ENCODE measurements at places on chromosomes 12 and 14. TPM values are rescaled to one million over a fixed set of nuclear protein-coding genes. Genes with fewer than 3 reads are reported as not detected.

The NKX2-1 gene
- not detected for total RNA-seq

DNA sequence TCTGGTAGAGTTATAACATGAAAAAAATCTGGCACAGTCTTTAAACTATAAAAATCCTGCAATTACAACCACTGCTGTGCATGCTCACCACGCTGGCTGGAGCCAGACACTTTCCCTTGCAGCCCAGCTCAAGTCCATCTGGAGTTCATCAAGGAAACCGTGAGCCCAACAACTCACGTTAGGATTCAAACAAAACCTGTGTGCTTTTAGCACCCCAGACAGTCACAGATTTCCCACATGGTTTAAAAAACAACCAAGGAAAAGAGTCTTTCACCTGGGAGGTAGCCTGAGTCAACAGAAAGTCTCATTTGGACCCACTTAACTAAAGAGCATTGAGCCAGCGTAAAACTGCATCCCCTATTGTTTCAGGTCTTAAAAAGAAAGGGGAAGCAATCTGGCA is 4.7 kb downstream of the LRIG3 start:
- DNase-seq, result no peak

DNA sequence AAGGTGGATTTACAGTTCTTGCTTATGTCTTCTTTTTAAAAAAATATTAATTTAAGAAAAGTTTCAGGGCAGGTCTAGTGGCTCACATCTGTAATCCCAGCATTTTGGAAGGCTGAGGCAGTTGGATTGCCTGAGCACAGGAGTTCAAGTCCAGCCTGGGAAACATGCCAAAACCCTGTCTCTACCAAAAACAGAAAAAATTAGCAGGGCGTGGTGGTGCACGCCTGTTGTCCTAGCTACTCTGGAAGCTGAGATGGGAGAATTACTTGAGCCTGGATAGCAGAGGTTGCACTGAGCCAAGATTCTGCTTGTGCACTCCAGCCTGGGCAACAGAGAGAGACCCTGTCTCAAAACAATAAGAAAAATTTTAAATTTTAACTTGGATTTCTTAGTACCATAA is 5.4 kb upstream of the TAS2R46 start:
- DNase-seq, result no peak

DNA sequence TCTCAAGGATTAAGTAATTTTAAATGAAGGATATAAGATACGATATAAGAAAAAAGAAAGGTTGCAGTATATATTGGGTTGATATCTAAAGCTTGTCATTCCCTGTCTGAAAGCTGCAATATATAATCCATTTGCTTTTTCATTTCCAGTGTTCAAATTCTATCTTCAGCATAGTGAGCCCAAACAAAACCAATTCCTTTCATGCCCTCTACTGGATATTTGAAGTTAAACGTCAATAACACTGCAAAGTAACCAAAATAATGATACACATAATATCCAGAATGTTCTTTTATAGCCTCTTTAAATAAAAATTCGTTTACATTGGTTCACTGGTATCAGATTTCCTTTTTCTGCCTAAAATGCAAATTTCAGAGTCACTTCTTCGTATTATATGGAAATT is 64.5 kb upstream of the DAAM1 start:
- no peak for DNase-seq

GRCh38 chr14:99679111-99679510 is 5.0 kb upstream of the CYP46A1 start:
- DNase-seq, result no peak

The CPNE8 gene
- total RNA-seq, result 5.5 TPM

The CDCA3 gene
- 33.7 TPM for total RNA-seq
